HS-5 (cell line): ENCODE measurements at places on chromosomes 4 and X.

DNA sequence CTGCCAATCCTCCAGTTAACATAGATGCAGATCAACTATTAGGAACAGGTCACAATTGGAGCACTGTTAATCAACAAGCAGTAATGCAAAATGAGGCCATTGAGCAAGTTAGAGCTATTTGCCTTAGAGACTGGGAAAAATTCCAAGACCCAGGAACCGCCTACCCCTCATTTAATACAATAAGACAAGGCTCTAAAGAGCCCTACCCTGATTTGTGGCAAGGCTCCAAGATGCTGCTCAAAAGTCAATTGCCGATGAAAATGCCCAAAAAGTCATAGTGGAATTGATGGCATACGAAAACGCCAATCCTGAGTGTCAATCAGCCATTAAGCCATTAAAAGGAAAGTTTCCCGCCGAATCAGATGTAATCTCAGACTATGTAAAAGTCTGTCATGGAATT is 20.5 kb upstream of the TRIM61 start:
- no peak for DNase-seq

- no peak for DNase-seq
Observed at GRCh38 chrX:21990832-21991231, 41.3 kb upstream of the PHEX start.

GRCh38 chr4:34000356-34000755 is 2244.0 kb downstream of the ARAP2 start:
- DNase-seq = no peak

GRCh38 chr4:29553846-29554245 is 1166.3 kb upstream of the PCDH7 start:
- no peak for DNase-seq

GRCh38 chr4:132445386-132445785 is 703.7 kb upstream of the PCDH10 start:
- no peak for DNase-seq
